ENCODE measurements at places on chromosomes 2 and 18. TPM values are rescaled to one million over a fixed set of nuclear protein-coding genes. Genes with fewer than 3 reads are reported as not detected.

Gene DNAJC10
- total RNA-seq, result 34.0 TPM

Gene EGR4
- total RNA-seq, result 0.14 TPM

Gene CDH2
- not detected for total RNA-seq

Gene RAX
- total RNA-seq, result not detected

Gene PLA2R1
- not detected for total RNA-seq

DNA sequence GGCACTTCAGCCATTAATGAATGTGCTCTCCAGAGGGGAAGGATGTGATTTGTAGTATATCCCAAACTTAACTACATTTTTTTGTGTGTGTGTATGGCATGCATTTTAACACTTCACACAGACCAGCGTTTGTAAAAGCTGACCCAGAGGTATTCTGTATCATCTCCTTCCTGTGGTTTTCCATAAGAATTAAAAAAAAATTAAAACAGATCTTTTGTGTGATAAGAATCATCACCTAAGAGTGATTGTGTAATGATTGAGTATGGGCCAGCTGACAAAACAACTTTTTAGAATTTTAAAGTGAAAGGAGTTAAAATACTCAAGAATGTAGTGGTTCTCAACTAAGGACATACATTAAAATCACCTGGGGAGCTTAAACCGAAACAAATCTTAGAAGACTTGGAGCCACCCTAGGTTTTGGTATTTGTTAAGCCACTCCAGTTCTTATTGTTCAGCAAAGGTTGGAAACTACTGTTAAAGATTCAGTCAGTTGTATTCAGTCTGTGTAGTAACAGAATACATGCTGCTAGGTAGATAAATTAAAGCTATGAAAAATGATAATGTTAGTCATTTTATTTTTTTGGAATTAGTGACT lies 120.1 kb downstream of the HAUS1 start:
- H3K4me1 ChIP-seq, result peaks cover 13% of the 10 kb centered on the region
- DNase-seq, result no peak
- H3K27ac ChIP-seq, result no peak overlapping the region
- H3K4me3 ChIP-seq, result no peak overlapping the region

- no peak for DNase-seq
- no peaks in the 10 kb centered on the region for H3K4me1 ChIP-seq
- no peaks in the 10 kb centered on the region for H3K27me3 ChIP-seq
- no peak overlapping the region for H3K27ac ChIP-seq
Observed at GRCh38 chr2:98899041-98899702, 36.9 kb downstream of the CRACDL start.

DNA sequence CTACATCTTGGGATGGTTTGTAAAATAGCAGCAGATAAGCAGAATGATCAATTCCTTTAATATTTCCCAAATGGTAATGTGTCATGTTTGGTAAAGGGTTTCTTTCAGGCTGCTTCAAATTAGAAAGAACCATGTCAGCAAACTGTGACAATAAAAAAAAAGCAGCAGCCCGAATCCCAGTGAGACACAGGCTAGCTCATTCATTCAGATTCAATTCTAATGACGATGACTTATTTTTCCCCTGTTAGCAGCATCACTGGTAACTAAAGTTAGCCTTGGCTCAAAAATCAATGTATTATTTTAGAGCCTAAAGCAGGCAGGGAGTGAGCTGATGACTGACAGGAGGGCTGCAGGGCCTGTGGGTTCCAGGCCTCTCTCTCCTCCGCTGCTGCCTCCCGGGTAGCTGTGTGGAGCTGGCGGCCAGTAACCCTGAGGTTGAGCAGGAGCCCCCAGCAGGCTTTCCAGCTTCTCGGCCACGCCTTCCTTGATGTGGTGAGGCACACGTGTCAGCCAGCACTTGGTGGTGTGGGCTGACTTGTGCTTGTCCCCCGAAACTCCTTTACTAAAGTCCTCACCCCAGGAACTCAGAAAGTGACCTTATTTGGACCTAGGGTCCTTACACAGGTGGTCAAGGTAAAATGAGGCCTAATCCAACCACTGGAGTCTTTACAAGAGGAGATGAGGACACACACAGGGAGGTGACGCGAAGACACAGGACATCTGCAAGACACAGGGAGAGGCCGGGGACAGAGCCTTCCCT lies 120.5 kb upstream of the HS6ST1 start:
- no peak overlapping the region for H3K4me3 ChIP-seq
- no peak overlapping the region for H3K27ac ChIP-seq

DNA sequence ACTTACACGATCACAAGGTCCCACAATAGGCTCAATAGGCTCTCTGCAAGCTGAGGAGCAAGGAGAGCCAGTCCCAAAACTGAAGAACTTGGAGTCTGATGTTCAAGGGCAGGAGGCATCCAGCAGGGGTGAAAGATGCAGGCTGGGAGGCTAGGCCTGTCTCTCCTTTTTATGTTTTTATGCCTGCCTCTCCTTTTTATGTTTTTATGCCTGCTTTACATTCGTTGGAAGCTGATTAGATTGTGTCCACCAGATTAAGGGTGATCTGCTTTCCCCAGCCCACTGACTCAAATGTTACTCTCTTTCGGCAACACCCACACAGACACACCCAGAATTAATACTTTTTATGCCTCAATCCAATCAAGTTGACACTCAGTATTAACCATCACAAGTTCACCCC lies 9.9 kb upstream of the GYPC start:
- no peak overlapping the region for H3K27ac ChIP-seq
- no peak overlapping the region for H3K4me3 ChIP-seq
- H3K4me1 ChIP-seq, result no peaks in the 10 kb centered on the region
- no peaks in the 10 kb centered on the region for H3K27me3 ChIP-seq

GRCh38 chr2:141526760-141527159 lies 604.1 kb downstream of the LRP1B start:
- H3K27ac ChIP-seq, result no peak overlapping the region
- no peak overlapping the region for H3K4me3 ChIP-seq
- H3K4me1 ChIP-seq, result no peaks in the 10 kb centered on the region
- H3K36me3 ChIP-seq, result no peaks in the 10 kb centered on the region
- DNase-seq, result no peak
- H3K27me3 ChIP-seq, result no peaks in the 10 kb centered on the region

GRCh38 chr2:199490049-199490448 lies 32.3 kb upstream of the SATB2 start:
- H3K27me3 ChIP-seq, result peaks cover 13% of the 10 kb centered on the region
- no peak overlapping the region for H3K27ac ChIP-seq
- no peak overlapping the region for H3K4me3 ChIP-seq
- H3K36me3 ChIP-seq, result no peaks in the 10 kb centered on the region
- H3K4me1 ChIP-seq, result no peaks in the 10 kb centered on the region

DNA sequence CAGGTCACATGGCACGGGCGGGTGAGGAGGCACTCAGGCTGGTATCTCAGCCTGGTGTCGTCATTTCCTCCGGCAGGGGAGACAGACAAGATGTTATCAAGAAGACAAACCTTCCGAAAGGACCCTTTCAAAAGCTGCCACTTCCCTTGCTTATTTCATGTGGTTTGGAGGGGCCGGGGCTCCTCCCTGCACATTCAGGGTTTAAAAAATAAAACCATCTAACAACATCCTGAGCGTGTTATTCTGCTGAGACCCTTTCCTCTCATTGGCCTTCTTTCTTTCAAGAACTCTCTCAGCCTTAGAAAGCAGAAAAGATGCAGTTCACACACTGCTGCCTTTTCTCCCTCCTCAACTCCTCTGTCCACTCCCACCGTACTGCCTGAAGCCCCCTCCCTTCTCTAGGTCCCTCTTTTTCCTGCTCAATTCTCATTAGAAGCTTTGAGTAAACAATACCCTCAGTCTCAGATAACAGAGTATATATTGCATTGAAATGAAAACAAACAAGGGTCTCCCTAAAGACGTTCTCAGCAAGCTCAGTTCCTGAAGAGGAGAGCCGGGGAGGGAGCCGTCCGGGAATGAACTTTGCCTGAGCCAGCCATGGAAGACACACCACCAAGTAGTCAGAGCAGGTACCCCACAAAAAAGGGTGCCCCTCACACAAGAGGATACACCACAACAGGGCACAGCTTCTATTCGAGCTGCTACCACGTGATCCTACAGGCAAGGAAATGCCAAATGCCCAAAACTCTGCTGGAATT lies 9.7 kb downstream of the SMAD7 start:
- peak; percentile 94 for DNase-seq
- H3K27me3 ChIP-seq, result no peaks in the 10 kb centered on the region
- peak overlapping the region; percentile 26 for H3K4me3 ChIP-seq

GRCh38 chr2:69221960-69222751 lies 164.9 kb downstream of the GFPT1 start:
- H3K4me1 ChIP-seq, result no peaks in the 10 kb centered on the region
- H3K36me3 ChIP-seq, result no peaks in the 10 kb centered on the region
- H3K27ac ChIP-seq, result no peak overlapping the region
- DNase-seq, result no peak
- peaks cover 7% of the 10 kb centered on the region for H3K27me3 ChIP-seq

DNA sequence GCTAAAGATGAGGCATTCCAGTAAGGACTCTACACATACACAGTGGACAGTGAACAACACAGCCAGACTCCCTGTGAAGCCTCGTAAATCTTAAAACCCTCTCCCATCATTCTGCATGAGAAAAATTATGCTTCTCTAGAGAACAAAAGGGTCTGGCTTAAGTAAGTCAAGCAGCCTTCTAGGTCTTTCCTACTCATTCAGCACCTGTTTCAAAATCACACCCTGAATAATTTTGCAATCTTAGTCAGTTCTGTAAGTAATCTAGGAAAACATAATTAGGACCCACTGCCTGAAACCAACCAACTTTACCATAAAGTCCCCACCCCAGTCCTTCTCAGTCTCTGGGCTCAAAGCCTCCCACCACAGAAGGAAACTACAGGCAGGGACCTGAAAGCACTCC lies 19.7 kb downstream of the IAH1 start:
- no peaks in the 10 kb centered on the region for H3K27me3 ChIP-seq
- H3K36me3 ChIP-seq, result peaks cover 82% of the 10 kb centered on the region
- no peaks in the 10 kb centered on the region for H3K4me1 ChIP-seq
- DNase-seq, result no peak
- no peak overlapping the region for H3K27ac ChIP-seq

GRCh38 chr18:28043631-28044030 lies 133.3 kb downstream of the CDH2 start:
- H3K4me1 ChIP-seq, result no peaks in the 10 kb centered on the region
- H3K36me3 ChIP-seq, result no peaks in the 10 kb centered on the region
- no peaks in the 10 kb centered on the region for H3K27me3 ChIP-seq
- DNase-seq, result no peak

DNA sequence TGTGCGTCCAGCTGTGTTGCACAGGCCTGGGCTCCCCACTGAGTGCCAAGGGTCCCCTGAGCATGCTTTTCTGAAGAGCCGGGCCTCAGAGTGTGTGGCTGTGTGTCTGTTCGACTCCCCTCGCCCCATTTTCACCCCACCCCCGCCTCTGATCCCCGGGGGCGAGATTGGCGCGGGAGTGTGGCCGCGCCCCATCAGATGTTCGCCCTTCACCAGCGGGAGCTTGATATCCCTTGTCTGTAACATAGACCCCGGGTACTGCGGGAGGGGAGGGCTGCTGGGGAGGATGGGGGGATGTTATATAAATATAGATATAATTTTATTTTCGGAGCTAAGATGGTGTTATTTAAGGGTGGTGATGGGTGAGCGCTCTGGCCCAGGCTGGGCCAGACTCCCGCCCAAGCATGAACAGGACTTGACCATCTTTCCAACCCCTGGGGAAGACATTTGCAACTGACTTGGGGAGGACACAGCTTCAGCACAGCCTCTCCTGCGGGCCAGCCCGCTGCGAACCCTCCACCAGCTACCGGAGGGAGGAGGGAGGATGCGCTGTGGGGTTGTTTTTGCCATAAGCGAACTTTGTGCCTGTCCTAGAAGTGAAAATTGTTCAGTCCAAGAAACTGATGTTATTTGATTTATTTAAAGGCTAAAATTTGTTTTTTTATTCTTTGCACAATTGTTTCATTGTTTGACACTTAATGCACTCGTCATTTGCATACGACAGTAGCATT lies 1.5 kb downstream of the RHOB start:
- H3K4me1 ChIP-seq, result peaks cover 16% of the 10 kb centered on the region
- H3K4me3 ChIP-seq, result peak overlapping the region; percentile 65
- no peaks in the 10 kb centered on the region for H3K36me3 ChIP-seq
- H3K27me3 ChIP-seq, result peaks cover 22% of the 10 kb centered on the region
- no peak overlapping the region for H3K27ac ChIP-seq
- DNase-seq, result peak; percentile 12

GRCh38 chr2:176567361-176567760 lies 298.1 kb downstream of the MTX2 start:
- H3K4me1 ChIP-seq, result no peaks in the 10 kb centered on the region
- no peak for DNase-seq
- H3K36me3 ChIP-seq, result no peaks in the 10 kb centered on the region
- H3K27me3 ChIP-seq, result peaks cover 28% of the 10 kb centered on the region
- no peak overlapping the region for H3K4me3 ChIP-seq
- no peak overlapping the region for H3K27ac ChIP-seq

- no peaks in the 10 kb centered on the region for H3K27me3 ChIP-seq
- H3K36me3 ChIP-seq, result no peaks in the 10 kb centered on the region
- no peak overlapping the region for H3K27ac ChIP-seq
- H3K4me1 ChIP-seq, result no peaks in the 10 kb centered on the region
- no peak overlapping the region for H3K4me3 ChIP-seq
- no peak for DNase-seq
Observed at GRCh38 chr18:74040008-74040407, 107.6 kb downstream of the FBXO15 start.

- H3K27me3 ChIP-seq, result no peaks in the 10 kb centered on the region
- peak overlapping the region; percentile 88 for H3K27ac ChIP-seq
- H3K4me3 ChIP-seq, result peak overlapping the region; percentile 57
- H3K4me1 ChIP-seq, result peaks cover 88% of the 10 kb centered on the region
- no peaks in the 10 kb centered on the region for H3K36me3 ChIP-seq
Observed at GRCh38 chr2:43194121-43194869, 32.1 kb downstream of the ZFP36L2 start.

- no peak overlapping the region for H3K4me3 ChIP-seq
- H3K4me1 ChIP-seq, result no peaks in the 10 kb centered on the region
- no peaks in the 10 kb centered on the region for H3K27me3 ChIP-seq
- H3K36me3 ChIP-seq, result no peaks in the 10 kb centered on the region
- DNase-seq, result no peak
Observed at GRCh38 chr2:95231723-95232122, 24.4 kb downstream of the ZNF892 start.

DNA sequence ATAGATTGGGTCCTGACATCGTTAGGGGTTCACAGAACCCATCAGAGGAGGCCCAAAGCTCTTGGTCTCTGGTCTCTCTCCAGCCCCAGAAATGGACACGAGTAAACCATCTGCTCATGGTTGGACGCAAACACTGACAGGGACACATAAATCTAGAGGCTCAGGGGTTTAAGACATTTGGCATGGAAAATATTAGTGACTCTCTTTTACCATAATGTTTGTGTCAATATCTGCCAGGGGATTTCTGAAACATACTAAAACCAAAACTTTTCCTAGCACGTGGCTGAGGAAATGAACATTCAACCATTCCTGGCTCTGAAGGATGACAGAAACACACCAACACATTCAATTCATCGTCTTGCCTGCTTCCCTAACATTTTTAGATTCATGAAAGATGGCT lies 226.2 kb downstream of the SP3 start:
- no peak for DNase-seq
- peaks cover 4% of the 10 kb centered on the region for H3K27me3 ChIP-seq
- H3K36me3 ChIP-seq, result no peaks in the 10 kb centered on the region
- H3K27ac ChIP-seq, result no peak overlapping the region
- no peaks in the 10 kb centered on the region for H3K4me1 ChIP-seq
